ENCODE measurements at places on chromosomes 6 and 20.

DNA sequence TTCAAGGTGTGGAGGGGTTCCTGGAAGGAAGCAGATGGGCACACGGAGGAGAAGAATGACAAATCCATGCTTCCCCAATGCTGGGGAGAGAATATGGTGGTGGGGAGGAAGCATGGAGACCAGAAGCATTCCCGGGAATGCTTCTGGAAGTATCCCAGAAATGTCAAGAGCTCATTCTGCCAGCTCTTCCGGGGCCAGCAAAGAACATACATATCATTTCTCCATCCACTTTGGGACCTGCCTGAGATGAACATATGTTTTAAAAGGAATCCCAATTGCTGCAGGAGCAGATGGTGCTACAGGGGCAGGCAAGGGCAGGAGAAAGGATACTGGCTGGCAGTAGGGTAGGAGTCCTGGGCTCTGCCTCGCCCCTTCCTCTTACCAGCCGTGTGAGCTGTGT lies 37.9 kb upstream of the CCDC167 start:
- no peak for DNase-seq

DNA sequence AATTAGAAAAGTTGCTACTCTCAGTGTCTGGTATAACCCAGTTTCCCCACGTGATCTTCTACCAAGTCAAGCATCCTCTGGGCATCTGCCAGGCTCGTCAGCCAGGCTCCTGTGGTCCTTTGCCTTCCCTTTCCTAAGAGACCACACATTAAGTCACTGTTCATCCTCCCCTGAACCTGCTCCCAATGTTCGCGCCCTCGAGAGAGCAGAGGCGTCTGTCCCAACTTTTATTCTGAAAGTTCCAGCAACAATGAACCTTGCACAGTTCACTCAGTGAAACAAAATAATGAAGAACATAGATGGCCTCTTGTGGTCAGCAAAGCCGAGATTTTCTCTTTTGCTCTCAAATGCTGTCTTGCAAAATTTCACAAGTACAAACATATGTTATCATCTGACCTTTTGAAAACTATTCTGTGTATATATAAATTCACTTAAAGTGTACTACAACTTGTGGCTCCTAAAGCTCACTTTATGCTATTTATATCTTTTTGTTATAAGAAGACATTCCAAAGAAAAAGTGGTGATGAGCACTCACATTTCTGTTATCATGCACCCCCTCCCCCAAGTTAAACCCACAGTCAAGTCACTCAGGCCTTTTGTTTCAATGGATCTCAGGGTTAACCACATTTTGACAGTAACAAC lies 39.2 kb upstream of the NHSL1 start:
- peak; percentile 71 for DNase-seq

DNA sequence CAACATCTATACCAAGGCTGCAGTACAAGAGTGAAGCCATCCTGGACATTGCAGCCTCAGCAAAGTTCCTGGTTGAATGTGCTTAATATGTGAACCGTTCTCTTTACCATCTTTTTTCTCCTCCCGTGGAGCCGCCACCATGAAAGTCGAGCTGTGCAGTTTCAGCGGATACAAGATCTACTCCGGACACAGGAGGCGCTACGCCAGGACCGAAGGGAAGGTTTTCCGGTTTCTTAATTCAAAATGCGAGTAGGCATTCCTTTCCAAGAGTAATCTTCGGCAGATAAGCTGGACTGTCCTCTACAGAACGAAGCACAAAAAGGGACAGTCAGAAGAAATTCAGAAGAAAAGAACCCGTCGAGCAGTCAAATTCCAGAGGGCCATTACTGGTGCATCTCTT lies 8.4 kb upstream of the LINC00237 start:
- DNase-seq, result no peak

DNA sequence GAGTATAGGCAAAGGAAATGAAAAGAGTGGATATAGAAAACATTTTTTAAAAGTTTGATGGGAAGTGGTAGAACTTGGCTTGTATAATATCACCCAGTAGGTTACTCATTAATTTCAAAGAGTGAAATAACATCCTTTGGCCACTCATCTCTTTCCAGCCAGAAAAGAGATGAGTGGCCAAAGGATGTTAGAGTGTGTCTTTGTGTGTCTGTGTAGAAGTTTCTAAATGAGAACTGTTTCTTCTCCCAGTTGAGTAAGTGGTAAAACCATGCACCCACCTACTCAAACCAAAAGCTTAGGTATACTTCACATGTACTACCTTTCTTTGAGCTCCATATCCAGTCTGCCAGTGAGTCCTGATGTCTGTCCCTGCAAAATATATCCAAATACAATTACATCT lies 47.7 kb upstream of the TMEM244 start:
- DNase-seq, result no peak

DNA sequence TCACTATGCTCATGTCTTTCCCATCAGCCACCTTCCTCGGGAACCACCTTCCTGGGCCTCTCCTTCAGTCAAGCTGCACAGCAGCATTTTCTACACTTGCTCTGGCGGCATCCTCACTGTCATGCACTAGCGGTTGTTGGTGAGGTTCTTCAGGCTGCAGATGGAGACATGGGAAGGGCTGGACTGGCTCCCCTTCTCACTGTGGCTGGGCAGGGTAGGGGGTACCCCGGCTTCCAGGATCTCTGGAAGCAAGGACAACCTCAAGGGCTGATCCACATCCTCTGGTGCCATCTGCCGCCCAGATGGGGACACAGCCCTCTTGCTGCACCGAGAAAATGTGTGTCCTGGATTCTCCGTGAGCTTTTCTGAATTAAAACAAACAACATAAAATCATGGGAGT lies 180.1 kb upstream of the RNF24 start:
- peak; percentile 53 for DNase-seq

- DNase-seq, result peak; percentile 62
Measured at GRCh38 chr6:63923139-63923739, 287.6 kb downstream of the PHF3 start.

DNA sequence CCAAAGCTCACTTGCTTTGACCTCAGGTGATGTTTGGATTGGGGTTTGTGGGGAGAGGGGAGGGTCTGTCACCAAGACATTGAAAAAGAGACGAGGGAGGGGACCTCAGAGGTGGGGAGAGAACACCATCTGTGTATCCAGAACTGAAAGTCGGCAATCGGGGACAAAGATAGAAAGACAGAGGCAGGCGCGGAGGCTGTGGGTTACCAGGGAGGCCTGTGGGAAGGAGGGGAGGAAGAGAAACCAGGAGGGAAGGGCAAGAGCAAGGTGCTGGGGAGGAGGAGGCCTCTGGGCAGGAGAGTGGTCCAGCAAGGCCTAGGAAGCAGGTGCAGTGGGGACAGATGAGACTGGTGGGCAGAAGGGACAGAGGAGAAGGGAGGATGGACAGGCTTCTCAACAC lies 211.2 kb downstream of the CDC5L start:
- DNase-seq, result no peak

DNA sequence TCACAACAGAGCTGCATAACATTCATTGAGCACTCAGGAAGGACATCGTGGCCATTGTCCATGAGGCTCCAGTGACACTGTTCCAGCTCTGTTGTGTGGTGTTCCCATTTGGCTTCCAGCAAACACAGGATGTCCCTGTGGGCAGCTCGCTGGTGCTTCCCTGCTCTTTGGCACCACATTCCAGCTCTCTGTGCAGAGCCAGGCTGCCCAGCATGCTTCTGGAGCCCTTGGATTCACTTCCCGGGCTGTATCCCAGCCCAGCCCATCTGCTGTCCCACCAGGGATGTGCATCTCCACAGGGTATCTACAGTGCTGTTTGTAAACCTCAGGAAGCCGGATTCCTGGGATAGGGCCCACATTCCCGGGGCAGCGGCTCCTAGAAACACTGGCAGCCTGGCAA lies 57.2 kb downstream of the CTCFL start:
- no peak for DNase-seq

GRCh38 chr6:24191346-24191745 lies 65.3 kb downstream of the NRSN1 start:
- DNase-seq, result no peak

- DNase-seq, result no peak
Measured at GRCh38 chr6:131693384-131693783, 7.8 kb downstream of the OR2A4 start.

- peak; percentile 86 for DNase-seq
Measured at GRCh38 chr6:38671885-38672467, 31.0 kb downstream of the GLO1 start.

DNA sequence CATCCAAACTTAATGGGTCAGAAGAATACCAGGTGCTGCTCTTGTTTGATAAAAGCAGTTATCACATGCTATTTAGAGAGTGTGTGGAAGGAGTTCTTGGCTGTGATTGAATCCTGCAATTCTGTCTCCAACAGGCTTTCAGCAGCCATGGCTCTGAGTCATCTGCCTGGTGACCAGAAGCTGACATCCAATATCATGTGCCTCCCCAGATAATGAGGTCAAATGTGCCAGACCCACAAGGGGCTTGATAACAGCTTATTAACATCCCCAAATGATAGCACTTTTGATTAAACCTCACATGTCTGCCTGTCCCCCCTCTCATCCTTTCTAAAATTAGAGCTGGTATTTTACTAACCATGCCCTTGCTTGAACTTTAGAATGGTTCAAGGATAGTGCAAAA lies 175.7 kb upstream of the PLN start:
- DNase-seq, result peak; percentile 47

DNA sequence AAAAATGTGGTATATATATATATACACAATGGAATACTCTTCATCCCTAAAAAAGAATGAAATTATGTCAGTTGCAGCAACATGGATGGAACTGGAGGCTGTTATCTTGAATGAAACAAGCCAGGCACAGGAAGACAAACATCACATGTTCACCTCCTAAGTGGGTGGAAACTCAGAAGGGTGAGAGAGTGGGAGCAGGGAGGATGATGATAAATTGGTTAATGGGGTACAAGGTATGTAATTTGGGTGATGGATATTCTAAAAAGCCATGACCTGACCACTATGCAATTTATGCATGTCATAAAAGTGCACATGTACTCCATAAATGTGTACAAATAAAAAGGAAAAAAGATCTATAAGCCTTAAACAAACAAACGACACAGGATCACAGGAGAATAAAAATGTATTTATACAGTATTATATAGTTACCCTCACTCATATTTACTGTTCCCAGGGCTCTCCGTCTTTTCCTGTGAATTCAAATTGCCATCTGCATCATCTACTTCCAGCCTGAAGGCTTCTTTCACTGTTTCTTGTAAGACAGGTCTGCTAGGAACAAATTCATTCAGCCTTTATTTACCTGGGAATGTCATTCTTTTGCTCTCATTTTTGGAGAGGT lies 89.8 kb downstream of the SYNDIG1 start:
- DNase-seq, result no peak

DNA sequence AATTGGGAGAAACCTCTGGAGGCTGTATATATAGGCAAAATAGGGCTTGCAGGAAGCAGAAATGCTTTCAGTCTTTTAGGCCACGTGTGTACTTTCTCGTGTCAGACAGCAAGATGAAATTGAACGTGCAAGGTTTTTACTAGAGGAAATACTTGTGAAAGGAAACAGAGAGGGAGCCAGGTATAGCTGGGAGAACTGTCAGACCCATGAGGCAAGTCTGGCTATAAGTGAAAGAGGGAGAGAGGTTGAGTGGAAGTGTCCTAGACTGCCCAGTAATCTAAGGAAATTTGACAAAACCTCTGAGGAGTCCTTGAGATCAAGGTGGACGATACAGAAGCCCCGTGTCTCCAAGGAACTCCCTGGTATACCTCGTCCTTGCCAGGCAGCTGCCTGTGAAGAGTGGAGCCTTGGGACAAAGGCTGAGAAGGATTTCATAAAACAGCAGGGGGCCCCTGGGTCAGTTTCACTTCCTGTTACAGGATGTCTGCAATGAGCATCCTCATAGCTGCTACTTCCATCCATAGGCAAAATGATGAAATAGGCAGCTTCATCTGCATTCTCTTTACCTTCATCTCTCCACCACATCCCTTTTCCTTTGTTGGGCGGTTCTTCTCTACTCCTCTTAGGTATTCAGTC lies 114.4 kb upstream of the MAP3K7 start:
- DNase-seq, result peak; percentile 1

GRCh38 chr6:161908872-161909271 lies 635.0 kb upstream of the AGPAT4 start:
- no peak for DNase-seq

- no peak for DNase-seq
Measured at GRCh38 chr20:1907586-1907985, 12.4 kb downstream of the SIRPA start.

- no peak for DNase-seq
Measured at GRCh38 chr6:103617642-103618041, 1242.1 kb downstream of the HACE1 start.

DNA sequence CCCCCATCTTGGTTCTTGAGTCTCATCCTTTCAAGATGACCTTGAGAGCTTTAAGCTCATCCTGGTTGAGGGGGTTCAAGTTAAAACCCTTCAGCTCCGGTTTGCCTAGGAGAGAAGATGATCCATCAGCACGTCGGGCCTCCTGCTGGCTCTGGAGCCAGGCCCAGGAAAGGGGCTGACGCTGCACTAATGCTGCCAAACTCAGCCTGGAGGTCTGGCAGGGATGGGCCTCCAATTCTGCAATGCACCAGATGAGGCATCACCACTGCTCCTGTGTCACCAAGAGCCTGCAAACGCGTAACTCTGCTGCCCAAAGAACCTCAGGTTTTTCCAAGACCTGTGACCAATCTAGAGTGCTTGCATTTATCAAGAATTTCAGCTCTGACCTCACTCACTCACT lies 6.1 kb downstream of the PDRG1 start:
- DNase-seq, result peak; percentile 83

DNA sequence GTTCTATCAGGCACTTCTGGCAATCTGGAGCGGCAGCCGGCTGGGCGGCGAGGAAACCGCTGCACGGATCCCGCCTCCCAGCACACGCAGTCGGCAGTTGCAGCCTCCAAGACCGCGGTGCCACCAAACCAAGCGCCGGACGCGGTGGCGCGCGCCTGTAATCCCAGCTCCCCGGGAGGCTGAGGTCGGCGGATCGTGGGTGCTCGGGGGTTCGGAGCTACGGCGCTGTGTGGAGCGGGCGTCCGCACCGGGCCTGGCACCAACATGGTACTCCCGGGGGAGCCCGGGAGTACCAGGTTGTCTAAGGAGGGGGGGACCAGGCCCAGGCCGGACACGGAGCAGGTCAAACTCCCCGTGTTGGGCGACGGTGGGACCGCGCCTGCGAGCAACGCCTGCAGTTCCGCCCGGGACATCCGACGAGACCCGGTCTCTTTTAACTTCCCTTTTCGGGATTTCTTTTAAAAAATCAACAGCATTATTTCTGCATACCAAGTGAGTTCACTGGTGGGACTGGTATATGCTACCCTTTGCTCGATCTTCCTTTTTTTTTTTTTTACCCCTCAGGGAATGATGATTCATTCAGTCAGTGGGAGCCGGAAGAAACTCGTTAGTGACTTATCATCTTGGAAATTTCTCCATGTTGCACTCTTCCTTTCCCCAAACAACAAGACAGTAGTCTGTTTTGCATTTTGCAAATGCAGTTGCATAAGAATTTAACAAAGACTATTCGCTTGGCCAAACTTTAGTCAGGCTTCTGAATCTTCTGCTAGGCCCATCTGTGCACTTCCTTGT lies 27.6 kb downstream of the ZNF311 start:
- DNase-seq, result peak; percentile 68
